ENCODE measurements at places on chromosomes 3 and 15.

DNA sequence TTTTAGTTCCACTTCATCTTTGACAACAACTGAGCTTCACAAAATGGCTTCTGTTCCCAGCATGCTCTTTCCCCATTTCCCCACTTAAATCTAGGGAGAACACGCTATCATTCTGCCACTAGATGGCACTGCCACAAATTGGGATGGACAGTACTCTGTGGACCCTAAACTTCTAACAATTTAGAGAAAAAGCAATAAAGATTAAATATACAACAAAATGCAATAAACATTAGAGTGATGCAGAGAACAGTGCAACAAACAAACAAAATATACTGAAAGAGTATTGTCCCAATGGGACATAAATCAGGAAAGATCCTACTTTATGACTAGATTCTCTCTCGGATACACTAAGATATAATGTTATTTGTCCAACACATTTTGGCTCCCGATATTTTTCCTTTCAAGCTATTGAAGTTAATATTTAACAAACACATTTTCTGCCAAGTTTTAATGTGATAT, 169.7 kb upstream of the TMCO5A start:
- no peak for DNase-seq

DNA sequence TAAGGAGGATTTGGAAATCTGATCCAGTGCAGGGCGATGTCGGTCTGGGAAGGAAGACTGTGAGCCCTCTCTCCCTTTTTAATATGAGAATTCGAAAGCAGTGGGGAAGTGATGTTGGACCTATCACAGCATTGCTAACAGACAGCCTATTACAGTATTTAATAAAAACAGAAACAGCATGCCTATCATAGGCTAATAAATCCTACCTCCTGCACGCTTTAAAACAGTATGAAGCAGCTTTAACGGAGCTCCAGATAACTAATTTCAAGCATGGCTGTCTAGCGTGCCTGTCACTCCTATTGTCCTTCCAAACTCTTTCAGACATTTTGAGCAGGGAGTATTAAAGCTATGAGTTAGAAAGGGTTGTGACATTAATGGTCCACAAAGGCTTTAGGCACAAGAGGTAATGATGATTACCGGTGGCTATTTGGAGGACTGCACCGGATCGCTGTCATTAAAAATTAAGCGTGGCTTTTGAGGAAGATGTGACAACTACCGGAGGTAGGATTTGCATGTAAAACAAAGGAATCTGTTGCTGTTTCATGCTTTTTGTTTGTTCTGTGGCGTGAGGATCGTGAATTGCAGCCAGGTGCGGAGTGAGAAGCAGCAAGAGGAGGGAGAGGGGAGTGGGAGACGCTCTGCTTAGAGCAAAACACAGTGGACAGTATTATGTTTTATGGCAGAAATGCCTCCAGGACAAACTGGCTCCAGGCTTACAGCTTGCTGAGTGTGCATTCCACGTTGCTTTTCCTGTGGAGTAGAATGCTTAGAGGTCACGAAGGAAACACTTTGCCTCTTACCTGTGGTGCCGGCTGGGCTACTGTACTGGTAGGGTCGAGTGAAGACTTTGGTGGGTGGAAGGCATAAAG, at the start of gene KCNMB2:
TSS of gene KCNMB2 (plus strand) at position 226 of the 869 bp plus-strand sequence.
- DNase-seq = no peak

DNA sequence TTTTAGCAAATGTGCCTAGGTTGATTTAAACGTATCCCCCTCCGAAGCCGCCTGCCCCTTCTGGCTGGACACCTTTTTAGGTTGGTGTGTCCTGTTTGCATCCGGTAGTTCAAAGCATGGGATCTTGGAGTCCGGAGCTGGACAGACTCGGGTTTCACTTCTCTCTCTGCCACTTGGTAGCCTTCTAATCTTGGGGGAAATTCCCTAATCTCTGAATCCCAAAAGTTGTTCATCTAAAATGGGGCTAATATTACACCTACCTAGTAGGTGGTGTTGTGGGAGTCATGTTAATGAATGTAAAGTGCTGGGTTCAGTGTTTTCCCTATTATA, 760 bp downstream of the FANCI start:
- DNase-seq = no peak

GRCh38 chr3:24101676-24102168, 156.6 kb downstream of the NR1D2 start:
- DNase-seq = no peak

DNA sequence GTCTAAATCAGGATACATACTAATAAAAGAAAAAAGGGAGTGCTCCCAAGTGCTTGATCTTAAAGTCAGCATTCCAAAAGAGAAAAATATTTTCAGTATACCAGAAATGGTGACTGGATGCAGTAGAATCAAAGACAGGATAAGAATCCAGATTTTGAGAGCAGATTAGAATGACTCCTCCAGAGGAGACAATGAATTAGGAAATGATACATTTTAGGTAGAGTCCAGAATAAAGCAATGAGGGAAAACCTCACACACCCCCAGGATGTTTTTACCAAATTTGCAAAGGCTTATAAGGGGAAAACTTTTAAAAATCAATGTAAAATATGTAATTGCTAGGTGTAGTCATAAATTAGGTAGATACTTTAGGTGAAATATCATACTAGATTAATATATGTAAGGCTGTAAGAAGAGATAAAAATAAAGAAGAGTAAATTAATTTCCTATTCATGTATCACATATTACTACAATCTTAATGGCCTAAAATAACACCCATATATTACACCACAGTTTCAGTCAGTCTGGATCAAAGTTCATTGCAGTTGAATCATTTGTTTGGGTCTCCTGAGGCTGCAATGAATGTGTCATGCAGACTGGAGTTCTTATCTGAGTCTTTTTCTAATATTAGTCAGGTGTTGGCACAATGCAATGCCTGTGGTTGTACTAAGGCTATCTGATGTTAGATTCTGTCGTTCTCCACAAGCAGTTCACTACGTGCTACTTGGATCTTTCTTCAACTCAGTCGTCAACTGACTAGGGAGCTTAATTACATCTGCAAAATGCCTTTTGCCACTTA, 547.8 kb upstream of the EPHA6 start:
- no peak for DNase-seq

DNA sequence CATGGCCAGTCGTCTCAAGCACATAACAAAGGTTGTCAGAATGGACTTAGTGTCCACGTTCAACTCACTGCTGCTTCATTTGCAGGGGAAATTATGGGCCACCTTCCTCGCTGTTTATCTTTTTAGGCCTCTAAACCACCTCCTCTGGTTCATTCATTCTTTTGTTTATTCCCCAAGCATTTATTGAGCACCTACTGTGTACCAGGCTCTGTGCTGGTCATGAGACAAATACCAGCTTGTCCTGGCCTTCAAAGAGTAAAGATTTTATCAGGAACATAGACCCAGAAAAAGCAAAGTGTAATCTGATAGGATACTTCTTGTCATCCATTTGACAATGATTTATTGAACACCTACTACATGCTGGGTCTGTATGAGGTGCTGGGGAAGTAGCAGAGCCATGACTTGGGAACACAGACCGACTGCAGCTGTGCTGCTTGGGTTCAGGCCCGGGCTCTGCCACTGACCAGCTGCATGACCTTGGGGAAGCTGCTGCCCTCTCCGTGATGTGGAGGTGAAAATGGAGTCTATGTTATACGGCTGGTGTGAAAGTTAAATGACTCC, 63.4 kb upstream of the SLC6A6 start:
- no peak for DNase-seq

GRCh38 chr15:50249704-50250103, 15.8 kb downstream of the HDC start:
- DNase-seq = no peak

DNA sequence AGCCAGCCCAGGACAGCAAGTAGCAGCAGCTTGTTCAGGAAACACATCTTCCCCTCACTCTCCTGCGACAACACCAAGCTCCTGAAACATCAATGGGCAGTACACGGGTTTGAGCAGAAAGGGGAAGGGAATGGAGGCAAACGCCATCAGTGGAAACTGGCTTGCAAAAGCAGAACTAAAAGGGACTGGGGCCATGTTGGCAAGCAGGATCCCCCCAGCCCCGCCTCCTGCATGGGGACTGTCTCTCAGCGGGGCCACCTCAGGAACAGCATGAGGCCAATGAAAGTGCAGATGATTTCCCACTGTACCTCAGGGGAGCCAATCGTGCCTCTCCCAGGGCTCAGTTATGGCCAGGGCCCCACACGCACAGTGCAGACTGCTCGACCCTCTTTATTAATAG, 6.8 kb downstream of the CDAN1 start:
- DNase-seq = no peak

GRCh38 chr3:114450008-114450596, 156.3 kb downstream of the TIGIT start:
- DNase-seq = no peak

GRCh38 chr3:11248596-11248995, 23.6 kb upstream of the ATG7 start:
- no peak for DNase-seq
